Esophagus squamous epithelium (tissue), 5 donors: ENCODE measurements at places on chromosomes 12 and 14.

GRCh38 chr14:66174453-66174891 is 311.7 kb upstream of the CCDC196 start:
- DNase-seq, result no peak

- no peak for DNase-seq
These were observed 42.4 kb downstream of the CKAP4 start for GRCh38 chr12:106205208-106206069.

- no peak for DNase-seq
These were observed 575 bp downstream of the TRAF3 start for GRCh38 chr14:102777711-102778337.

- no peak for DNase-seq
These were observed 295.3 kb downstream of the ITPR2 start for GRCh38 chr12:26537651-26538050.

GRCh38 chr12:105724641-105725040 is 394.1 kb downstream of the C12orf75 start:
- DNase-seq, result no peak

DNA sequence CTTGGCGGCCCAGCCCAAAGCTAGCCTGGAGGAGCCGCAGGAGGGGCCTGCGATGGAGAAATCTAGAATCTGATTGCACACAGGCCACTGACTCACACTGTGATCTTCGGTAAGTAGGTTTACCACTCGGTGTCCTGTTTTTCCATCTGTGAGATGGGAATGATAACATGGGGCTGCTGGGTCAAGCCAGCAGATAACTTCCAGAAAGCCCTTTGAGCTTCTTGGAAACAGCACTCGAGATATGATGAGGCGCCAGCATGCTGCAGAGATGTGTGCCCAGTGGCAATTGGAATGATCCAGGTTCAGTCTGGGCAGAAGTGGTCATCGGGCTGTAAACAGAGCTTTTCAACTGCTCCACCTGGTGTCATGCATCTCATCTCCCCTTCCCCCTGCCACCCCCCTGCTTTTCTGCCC is 771.3 kb upstream of the TBX3 start:
- DNase-seq, result no peak

- DNase-seq, result no peak
These were observed 13.5 kb downstream of the EXD2 start for GRCh38 chr14:69204753-69205152.

DNA sequence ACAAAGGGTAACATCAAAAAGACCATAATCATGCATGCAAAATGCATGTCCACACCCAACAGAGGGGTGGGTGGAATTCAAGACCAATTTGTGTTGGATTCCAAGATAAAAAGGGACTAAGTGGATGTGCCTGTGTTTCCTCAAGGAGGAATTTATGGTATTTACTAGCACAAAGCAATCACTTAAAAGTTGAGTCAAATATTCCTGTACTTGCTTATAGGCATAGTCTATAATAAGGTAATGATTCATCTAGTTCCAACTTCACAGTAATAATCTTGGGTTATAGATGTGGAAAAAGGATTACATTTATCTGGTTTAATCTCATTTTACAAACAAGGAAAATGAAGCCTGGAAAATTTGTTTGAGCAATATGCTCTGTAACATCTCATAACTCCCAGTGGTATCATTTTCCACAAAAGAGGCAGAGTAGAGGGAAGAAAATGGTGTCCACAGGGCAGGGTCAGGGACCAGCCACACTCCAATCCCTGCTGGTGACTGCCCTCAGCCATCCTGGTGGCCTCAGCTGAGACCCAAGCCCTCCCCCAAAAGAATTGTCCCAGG is 80.8 kb upstream of the REP15 start:
- DNase-seq, result no peak
